ENCODE measurements at places on chromosomes 2 and 18.

DNA sequence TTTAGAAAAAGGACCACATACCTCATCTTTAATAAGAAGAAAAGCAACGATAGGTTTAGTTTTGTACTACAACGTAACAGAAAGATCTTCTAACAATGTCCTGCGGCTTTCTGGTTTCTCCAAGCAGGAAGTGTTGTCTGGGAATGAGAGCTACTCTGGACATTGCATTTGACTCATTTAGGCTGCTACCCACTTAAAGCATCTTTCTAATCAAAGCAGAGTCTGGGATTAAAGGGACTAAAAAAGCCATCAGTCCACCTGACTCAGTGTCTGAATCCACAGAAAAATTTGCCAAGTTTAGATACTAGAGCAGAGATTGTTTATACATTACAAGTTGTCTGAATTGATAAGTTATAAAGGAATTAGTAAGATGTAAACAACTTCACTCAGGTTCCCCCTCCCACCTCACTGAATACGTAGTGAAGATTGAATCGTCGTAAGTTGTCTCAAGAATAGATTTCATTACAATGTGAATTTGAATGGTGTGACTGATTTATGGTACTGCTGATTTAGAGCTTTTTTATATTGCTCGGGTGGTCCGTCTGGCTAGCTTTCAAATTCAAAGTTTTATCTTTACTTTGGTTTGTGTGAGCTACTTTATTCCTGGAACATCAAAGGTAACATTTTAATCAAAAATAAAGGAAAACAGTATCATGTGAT lies 70.2 kb upstream of the SMIM21 start:
- no peak for DNase-seq

GRCh38 chr2:5121642-5122041 lies 570.5 kb upstream of the SOX11 start:
- DNase-seq, result no peak

GRCh38 chr2:218010140-218010983 lies 7.6 kb upstream of the TNS1 start:
- DNase-seq, result peak; percentile 6

DNA sequence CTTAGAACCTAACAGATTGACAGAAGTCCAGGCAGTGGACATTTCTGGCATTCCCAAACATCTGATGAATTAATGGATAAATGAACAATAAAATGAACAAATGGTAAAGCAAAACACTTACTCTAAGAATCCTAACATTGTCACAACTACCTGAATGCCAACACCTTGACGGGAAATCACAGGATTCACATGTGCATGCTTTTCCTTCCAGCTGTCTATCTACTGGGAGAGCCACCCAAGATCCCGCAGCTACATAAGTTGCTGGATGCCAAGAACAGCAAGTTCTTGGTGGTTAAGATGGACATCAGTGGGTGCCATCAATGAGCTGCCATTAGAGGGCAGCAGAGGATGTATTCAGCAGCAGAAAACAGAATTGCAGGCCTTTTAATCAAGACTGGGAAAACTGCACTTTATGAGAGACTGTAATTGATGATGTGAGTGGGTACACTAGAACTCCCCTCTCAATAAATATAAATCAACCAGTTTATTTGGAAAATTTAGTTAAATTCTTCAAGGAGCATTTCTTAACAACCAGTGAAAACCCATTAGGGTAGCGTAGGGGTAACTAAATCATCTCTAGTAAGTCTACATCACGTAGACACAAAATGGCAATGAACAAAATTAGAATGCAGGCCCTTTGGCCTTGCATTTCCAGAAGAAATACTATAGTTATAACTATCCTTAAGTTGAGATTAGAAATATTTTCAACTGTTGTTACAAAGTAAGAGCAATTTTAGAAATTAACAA lies 45.6 kb downstream of the SESTD1 start:
- no peak for DNase-seq

DNA sequence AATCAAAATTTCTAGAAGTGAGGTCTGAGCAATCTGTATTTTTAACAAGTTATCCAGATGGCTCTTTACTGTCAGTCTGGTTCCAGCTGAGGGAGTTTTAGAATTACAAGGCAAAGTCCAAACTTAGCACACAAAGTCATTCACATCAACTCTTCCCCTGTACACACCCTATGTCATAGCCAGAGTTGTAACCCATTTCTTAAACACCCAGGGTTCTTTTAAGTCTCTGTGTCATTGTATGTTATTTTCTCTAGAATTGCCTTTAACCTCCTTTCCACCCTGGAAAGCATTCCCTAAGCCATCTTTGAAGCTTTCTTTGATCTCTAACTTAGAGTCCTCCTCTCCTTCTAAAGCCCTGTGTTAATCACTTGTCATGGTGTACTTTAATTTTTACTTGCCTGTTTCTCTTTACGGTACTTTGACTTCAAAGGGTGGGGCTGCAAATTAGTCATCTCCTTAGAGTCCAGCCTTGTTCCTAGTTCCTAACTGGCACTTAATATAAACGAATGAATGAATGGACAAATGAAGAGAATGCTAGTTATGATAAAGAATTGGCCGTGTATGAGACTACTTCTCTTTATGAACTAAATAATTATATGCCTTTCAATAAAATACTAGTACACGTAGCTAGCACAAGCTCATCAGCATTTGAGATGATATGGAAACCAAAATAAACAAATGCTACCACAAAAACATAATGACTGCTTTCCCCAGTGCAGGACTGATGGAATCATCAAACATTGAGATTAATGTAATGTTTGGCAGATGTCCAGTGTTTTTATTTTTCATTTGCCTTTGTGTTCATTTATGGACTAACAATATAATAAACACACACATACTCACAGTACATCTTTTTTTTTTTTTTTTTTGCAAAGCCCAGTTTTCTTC lies 11.9 kb upstream of the ACTR3 start:
- DNase-seq, result no peak

- DNase-seq, result no peak
These were observed 60.0 kb upstream of the SGPP2 start for GRCh38 chr2:222364285-222364895.

DNA sequence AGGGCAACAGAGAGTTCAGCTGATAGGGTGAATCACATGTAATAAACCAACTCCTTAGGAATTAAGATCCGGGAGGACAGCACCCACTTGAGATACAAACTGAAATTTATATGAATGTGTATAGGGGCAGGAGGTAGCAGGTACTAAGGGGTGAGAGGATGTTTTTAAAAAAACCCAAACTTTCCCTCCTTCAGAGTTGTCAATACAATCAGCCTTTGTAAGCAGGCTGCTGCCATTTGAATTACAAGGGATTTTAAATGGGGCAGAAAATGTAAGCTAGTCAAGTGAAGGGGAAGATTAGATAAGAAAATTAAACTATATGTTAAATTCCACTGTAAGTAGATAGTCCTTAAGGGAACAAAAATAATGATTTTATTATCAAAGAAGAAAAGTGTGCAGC lies 1239.7 kb upstream of the CELF4 start:
- no peak for DNase-seq

DNA sequence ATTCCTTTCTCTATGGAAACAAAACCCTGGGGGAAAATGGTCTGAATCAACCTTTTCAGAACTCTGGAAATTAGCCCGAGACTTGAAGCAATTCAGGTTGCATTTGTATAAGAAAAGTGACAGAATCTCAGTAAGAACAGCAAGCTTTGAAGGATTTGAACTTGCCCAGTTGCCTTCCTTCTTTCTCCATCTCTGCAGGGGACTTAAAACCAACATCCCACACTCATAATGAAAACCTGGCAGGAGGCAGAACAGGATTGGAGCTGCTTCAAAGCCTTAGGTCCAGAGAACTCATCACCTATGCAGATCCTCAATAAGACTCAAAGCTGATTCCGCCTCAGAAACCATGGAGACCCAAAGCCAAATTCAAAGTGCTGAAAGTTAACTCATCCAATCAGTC lies 790.5 kb upstream of the ID2 start:
- DNase-seq, result no peak

DNA sequence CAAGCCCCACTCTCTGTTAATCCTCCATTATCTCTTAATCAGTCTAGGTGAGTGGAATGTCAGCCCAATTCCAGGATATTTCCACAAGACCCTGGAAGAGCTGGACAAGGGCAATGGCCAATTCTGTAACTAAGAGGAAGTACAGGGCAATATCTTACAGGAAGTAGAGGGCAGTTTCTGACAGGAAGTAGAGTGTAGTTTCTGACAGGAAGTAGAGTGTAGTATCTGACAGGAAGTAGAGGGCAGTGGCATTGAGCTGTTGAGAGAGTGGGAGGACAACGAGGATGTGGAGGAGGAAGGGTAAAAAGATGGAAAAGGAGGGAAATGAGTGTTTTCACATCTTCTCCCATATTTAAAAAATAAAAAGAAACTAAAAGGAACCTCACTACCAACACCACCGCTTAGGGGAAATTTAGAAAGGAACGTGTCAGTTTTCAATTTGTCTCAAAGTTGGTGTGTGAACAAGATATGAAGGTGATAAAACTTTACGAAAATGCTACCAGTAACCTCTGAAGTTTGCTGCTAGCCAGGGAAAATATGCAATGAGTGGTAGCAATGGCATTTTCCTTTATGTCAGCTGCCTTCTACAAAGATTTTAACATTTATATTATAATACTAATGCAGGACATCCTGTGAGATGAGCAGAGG lies 430.9 kb upstream of the HNRNPA3 start:
- DNase-seq, result no peak

GRCh38 chr18:23743733-23744333 lies 54.6 kb downstream of the LAMA3 start:
- DNase-seq, result no peak

DNA sequence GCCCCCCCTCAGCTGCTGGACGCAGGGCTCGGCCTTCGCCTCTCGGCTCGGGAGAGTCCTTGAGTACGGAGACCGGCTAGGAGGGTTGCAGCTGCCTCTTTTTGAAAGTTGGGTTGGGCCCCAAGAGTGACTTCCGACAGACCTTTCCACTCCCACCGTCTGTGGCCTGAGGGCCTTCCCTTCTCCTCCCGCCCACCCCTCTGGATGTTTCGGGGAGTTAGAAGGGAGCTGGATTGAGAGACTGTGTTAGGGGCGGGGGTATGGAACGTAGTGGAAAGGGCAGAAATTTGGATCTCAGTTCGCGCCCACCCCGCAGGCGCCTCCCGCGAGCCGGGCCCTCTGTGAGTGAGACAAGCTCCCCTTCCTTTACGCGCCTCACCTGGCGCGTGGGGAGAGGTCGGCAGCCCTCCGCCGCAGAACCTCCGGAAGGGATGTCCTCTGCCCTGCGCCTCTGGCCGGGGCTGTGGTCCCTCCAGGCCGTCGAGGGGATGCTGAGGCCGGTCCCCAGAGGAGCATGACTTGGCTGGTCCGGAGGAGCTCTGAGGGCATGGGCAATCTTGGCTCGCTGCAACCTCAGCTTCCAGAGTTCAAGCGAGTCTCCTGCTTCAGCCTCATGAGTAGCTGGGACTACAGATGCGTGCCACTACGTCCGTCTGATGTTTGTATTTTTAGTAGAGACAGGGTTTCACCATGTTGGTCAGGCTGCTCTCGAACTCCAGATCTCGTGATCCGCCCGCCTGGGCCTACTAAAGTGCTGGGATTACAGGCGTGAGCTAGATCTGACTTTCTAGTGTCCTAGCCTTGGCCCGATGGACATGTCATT lies 15.9 kb downstream of the C2orf74 start:
- no peak for DNase-seq

- no peak for DNase-seq
These were observed 56.5 kb upstream of the PAPOLG start for GRCh38 chr2:60699617-60700016.

DNA sequence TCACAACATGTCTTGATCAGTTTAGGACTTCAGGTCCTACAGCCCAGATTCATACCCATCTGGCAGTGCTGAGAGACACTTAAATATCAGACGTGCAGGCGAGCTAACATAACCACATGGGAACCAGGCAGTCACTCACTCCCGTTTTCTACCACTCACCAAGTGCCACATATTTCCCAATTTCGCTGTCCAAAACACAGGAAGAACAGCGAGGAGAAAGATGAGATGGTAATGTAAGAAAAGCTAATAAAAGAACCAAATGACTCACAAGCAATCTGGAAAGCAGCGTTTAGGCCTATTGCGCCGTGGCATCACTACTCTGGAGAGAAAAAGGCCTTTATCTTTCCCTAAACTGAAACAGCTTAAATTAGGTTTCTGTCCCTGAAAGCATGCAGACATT lies 647.8 kb upstream of the SLC39A10 start:
- DNase-seq, result no peak

- DNase-seq, result no peak
These were observed 963.6 kb downstream of the SOCS6 start for GRCh38 chr18:71252351-71252865.

DNA sequence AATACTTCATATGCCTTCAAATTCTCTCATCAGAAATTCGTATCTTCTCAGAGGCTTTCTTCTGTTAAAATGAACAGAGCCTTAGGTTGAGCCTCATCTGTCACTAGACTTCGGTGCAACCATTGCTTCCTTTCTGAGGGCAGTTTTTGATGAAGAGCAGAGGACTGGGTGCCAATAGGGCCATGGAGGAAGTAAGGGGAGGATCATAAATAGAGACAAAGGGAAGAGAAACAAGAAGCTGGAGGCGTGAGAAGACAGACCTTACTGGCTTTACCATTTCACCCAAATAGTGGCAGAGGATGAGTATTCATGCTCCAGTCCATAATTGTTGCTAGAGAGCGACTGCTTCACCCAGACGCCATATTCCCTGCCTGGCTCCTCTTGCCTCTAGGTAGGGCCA lies 215.6 kb upstream of the PKDCC start:
- no peak for DNase-seq

- no peak for DNase-seq
These were observed 88.5 kb upstream of the RBBP8 start for GRCh38 chr18:22844628-22845027.

DNA sequence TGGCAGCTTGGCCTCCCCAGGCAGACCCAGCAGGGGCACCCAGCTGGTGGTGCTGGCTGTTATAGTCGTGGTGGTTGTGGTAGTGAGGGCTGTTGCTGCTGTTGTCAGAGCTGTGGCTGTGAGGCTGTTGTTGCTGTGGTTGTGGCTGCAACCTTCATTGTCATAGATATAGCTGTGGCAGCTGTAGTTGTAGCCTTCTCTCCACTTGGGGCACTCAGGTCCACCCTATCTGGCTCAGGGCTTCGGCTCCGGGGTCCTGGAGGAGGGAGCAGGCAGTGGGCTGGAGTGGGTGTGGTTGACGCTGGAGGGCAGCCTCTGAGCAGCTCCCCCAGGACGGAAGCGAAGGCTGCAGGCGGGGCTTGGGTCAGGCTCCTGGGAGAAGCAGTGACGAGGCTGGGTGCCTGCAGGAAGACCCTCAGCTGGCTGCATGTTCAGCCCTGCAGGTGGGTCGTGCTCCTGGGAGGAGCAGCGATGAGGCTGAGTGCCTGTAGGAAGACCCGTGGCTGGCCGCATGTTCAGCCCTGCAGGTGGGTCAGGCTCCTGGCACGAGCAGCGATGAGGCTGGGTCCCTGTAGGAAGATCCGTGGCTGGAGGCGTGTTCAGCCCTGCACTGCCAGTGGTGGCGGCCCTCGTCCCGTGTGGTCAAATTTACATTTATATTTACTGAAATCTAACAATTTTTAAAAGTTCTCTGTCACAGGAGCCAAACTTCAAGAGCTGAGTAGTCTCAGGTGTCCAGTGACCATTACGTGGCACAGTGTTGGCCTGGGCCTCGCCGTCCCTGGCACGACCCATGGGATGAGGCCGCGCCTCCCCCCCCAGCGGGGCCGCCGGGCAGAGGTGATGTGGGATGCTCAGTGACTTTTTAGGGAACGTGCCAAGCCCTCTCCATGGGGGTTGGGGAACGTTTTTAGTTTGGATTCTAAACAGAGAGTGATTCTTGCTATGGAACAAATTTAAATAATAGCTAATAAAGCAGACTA lies 79.2 kb upstream of the PXDN start:
- no peak for DNase-seq
